ENCODE measurements at places on chromosomes 3 and 15.

DNA sequence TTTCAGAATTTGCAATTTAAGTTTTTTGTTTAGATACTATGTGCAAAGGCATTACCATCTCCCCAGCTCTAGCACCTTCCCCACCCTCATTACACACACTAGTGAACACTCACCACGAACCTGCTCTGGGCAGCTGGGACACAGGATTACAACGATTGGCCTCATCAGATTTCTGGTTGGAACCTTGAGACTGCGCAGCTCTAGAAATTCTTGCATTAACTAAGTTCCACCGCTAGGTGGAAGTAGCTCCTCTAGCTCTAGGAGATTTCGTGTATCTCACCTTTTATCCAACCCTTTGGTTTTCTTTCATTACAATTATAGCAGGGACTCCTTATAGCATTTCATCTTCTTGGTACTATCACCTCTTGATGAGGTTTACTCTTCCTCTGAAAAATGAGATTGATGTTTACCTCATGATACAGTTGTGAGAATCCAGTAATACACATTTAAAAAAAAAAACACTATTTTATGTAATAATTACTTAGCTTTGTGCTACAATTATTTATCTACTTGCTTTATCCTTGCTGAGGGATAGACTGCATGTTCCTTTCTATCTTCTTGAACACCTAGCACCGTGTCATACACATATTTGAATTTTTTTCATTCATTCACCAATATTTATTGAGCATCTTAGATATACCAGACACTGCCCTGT is 28.7 kb upstream of the PLOD2 start:
- DNase-seq: no peak

- DNase-seq: no peak
These were observed 452.5 kb downstream of the RAP2B start for GRCh38 chr3:153614563-153614962.

- no peak for DNase-seq
These were observed 1.0 kb downstream of the CPNE9 start for GRCh38 chr3:9704347-9705322.

DNA sequence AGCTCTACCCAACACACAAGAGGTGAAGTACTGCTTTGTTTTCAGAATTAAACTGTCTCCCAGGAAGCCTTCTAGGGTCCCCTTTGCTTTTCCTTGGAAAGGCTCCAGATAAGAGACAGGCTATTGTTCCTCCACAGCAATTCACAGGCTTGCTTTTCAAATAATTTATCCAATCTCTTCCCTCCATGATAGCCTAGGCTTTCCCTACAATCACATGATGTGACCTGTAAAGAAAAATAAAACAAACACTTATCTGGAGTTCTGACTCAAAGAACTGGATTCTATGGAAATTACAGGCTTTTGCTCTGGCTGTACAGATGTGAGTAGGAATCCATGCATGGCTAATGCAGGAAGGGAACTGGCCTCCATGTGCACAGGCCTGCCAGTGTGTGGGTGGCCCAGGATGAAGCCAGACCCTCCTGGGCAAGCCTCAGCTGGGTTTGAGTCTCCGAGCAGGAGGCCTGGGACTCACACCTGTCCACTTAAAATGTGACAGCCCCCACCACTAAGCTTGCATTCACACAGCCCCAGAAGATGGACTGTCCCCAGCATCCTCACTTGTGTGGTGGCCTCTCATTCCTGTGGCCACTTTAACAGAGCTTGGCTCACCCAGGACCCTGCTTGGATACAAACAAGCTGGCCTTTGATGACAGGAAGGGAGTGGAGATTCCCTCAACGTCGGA is 75.8 kb upstream of the LEKR1 start:
- DNase-seq: no peak

DNA sequence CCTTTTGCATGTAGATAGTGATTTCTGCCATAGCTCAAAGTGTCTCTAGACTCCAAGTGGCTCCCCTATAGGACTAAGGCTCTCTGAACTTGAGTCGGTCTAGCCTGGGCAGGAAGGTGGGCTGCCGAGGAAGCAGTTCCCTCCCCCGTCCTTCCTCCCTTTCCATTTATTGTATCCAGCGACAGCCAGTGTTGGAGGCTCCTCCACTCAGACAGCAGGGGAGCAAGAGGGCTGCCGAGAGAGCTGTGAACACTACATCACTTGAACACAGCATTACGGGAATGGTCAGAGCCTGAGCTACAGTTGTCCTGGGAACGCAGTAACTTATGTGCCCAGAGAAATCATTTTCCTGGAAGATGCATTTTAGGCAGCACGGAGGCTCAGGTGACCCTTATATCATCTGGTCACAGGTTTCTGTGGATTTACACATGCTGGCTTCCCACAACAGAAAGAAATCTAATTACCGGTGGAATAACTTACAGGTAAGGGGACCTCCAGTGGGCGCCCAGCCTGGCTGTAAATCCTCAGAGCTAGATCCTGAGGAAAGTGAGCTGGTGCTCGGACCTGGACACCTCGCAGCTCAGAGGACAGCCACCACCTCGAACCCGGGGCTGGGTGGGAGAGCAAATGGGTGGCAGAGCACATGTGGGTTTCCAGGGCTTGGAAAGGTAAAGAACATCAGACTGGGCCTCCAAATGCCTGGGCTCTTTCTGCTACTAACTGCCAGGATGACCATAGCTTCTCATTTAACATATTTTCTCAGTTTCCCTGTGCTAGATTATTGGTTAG is 197.1 kb downstream of the UACA start:
- no peak for DNase-seq

DNA sequence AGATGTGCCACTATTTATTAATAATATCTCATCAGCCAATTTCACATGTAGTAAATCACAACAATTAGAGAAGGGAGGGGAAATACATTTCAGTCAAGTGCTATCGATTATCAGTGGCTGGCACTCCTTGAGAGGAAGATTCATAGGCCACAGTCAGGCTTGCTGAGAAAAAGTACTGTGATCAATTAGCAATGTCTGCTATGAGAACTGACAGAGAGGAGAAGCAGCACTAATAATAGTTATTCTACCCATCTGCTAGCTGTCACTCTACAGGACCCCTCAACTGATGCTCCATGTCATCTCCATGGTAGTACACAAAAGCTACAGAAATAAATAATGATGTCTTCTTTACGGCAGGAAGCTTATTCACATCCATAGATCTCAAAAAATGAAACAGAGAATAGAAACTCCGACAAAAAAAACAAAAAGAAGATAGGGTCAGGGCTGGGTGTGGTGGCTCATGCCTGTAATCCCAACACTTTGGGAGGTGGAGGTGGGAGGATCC is 351.3 kb downstream of the FOXP1 start:
- DNase-seq: no peak

- DNase-seq: no peak
These were observed 76.7 kb downstream of the FEM1B start for GRCh38 chr15:68354268-68354667.

- no peak for DNase-seq
These were observed 13.5 kb downstream of the OSBPL10 start for GRCh38 chr3:31967592-31967991.

DNA sequence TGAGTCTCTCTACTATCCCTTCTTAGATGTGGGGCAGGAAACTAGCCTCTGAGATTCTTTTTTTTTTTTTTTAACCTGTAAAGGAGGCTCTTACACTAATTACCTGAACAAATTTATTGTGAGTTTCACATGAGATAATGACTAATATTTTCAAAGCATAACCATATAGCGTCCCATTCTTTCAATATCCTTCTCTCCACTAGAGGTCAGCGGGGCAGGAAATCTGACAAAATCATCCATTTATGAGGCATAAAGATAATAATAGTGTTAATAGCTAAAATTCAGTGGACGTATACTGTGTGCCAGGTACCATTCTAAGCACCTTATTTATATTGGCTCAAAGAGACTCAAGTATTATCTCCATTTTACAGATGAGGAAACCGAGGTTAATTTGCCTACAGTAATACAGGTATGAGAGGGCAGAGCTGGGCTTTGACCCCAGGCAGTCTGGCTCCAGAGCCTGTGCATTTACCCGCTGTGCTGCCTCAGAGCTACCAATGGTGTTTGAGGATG is 16.3 kb upstream of the SMAD6 start:
- no peak for DNase-seq

- no peak for DNase-seq
These were observed 72.5 kb downstream of the GPR156 start for GRCh38 chr3:120212505-120212904.

GRCh38 chr3:193544289-193544688 is 10.4 kb downstream of the ATP13A4 start:
- DNase-seq: no peak

GRCh38 chr3:167350245-167350862 is 29.7 kb downstream of the ZBBX start:
- no peak for DNase-seq

DNA sequence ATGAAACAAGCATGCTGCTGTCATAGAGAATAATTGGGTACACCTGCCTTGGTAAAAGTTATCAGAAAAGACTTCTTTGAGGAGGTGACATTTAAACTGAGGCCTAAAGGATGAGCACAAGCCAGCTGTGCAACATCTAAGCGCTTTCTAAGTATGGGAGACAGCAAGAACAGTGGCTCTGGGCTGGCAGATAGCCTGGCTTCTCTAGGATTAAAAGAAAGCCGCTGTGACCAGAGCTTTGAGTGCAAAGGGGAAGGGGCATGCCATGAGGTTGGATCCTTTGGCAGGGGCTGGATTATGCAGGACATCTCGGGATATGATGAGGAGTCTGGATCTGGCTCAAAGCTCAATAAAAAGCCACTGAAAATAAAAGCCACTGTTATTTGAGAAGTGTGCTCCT is 99.2 kb downstream of the FBN1 start:
- DNase-seq: no peak

DNA sequence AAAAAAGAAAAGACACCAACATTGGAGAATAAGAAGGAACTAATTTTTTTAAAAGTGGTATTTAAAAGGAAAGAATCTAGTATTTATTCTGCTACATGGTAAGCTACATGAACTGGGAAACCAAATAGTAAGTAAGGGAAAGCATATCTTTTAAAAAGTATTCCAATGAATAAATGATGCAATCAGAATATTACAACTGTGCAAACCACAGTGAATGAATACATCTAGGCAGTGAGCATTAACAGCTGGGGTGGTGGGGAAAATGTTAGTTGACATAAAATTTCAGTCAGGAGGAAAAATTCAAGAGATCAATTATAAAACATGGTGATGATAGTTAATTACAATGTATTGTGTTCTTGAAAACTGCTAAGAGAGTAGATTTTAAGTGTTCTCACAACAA is 16.9 kb downstream of the ICE2 start:
- no peak for DNase-seq

GRCh38 chr3:31903686-31904431 is 77.2 kb downstream of the OSBPL10 start:
- DNase-seq: no peak

DNA sequence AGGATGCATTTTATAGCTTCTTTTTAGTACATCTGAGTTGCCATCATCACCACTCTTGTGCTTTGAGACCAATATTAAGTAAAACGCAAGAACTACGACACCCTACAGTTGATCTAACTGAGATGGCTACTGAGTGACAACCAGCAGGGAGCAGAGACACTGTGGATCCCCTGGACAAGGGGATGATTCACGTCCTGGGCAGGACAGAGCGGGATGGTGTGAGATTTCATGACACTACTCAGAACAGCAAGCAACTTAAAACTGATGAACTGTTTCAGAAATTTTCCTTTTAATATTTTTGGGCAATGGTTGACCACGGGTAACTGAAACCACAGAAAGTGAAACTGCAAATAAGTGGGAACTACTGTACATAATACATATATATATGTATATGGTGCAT is 299.2 kb downstream of the ADAMTS17 start:
- DNase-seq: no peak

GRCh38 chr3:170555329-170555728 is 30.5 kb downstream of the SLC7A14 start:
- DNase-seq: no peak

DNA sequence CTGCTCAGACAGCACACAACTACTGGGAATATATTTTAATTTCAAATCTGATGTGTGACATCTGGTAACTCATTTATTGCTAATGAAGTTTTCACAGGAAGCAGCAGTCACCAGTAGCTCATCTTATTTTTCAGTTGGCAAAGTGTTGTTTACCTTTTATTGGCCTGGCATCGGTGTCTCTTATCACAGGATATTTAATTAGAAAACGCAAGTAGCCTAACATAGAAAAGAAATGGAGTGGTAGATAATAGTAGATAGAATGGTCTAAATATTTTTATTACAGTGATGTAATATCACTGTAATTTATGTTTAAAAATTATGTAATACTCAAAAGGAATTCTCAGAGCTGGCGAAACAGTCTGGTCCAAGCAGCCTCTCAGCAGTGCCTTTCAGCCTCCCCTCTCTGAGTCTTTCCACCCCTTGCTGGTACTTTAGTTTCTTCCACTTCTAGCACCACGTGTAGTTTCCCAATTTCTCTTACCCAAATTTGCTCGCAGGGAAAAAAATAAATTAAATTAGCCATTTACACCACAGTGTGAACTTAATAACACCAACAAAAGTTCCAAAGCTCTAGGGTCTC is 31.9 kb downstream of the AGTR1 start:
- no peak for DNase-seq
